ENCODE measurements at places on chromosomes 11 and 22. TPM values are rescaled to one million over a fixed set of nuclear protein-coding genes. Genes with fewer than 3 reads are reported as not detected.
A peak's percentile ranks its signal among the peaks of the same experiment; 100 is the strongest.

The SLC22A12 gene
- total RNA-seq, result not detected

DNA sequence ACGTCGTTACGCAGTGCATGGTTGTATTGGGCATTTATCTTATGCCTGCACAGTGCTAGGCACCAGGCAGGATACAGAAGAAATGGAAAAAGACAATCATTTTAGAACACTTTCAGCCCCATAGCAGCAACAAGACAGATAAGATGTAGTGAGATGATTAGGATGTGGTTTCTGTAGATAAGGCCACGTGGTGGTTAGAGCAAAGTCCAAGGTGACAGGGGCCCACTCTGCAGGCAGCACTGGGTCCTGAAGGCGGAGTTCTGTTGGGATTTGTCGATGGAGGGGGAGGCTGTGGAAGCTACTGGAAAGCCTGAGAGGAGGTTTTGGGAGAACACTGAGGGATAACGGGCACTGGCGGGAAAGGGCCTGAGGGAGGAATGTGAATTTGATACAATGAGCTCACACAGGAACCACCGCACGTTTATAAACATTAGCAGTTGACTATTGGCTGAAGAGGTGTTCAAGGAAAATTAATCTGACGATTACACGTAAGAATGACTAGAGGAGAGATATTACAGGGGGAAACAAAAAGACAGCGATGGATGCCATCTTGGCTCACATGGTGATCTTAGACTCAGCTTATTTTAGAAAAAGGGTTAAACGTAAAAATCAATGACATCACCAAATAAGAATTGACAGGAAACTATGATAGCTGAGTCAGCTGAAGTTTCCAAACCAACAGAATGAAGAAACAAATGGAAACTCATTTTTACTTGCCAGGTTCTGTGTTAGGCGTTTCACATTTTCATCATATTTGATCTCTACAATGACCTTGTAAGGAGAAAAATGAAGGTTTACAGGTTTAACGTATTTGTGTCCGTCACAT, 551.0 kb downstream of the OPCML start:
- DNase-seq, result no peak

DNA sequence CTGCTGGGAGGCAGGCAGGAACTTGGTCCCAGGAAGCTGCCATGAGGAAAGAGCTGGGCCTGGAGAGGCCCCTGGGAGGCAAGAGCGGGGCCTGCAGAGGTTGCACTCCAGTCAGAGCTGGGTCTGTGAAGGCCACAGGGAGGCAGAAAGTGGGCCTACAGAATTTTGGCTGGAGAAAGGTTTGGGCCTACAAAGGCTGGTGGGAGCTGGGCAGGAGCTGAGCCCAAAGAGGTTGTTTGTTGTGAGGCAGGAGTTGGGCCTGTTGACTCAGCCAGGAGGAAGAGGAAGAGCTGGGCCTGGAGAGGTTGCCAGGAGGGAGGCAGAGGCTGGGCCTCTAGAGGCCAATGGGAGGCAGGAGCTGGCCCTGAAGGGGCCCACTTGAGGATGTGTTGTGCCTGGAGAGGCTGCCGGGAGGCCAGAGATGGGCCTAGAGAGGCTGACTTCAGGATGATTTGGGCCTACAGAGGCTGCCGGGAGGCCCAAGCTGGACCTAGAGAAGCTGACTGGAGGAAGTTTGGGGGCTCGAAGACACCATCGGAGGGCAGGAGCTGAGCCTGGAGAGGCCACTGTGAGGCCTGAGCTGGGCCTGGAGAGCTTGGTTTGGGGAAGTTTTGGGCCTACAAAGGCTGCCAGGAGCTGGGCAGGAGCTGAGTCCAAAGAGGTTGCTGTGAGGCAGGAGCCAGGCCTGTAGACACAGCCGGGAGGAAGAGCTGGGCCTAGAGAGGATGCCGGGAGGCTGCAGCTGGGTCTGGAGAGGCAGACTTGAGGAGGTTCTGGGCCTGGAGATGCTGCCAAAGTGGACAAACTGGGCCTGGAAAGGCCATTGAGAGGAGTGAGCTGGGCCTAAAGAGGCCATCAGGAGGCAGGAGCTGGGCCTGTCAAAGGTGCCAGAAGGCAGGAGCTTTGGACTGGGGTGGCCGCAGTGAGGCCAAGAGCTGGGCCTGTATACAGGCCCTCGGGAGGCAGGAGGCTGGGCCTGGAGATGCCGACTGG, 40.7 kb downstream of the OR4C45 start:
- DNase-seq, result no peak

DNA sequence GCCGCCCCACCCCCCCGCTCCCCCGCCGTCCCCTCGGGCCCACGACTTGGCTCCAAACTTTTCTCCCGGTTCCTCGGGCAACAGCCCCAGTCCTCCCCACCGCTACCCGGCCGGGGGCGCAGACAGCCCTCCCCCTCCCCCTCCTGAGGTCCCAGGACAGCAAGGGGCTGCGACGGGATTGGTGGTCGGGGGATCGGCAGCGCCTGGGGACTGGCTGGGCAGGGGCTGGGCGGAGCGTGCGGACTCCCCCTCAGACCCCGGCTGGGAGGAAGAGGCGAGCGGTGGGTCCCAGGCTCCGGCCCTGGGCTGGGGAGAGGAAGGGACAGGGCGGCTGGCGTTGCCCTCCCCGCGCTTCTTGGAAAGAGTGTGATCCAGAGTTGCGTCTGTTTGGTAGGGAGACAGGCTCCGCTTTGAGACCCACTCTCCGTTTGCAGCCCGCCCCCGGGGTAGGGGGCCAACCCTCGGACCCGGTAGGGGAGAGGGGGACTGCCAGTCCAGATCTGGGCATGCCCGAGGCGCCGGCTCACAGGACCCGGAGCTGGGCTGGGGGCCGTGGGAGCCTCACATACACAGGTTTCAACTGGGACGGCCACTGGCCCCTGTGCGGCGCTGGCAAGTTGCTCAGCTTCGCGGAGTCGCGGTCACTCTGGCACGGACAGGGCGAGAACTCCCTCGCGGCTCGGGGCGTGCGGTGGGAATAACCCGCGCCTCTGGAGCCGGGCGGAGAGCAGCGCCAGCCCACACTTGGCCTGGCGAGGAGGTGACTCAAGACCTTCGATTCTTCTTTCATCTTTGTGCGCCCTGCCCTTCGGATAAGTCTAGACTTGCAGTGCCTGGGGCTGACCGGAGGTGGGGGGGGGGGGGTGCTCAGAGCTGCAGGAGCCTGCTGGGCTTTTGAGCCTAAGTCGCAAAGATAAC, 999 bp downstream of the TSKU start:
- DNase-seq, result peak; percentile 84

DNA sequence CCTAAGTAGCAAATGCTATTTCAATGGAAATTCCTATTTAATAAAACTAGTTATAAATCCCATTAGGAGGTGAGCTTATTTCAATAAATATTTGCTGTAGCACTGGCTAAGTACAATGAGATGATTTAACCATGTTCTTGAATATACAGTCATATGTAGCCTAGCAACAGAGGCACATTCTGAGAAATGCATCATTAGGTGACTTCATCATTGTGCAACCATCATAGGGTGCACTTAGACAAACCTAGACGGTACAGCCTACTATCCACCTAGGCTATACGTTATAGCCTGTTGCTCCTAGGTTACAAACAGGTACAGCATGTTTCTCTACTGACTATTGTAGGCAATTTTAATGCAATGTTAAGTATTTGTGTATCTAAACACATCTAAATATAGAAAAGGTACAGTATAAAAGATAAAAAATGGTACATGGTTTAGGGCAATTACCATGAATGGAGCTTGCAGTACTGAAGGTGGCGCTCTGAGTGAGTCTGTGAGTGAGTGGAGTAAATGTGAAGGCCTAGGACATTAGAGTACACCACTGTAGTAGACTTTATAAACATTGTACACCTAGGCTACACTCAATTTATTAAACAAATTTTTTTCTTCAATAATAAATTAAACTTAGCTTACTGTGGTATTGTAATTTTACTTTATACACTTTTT, 350.1 kb downstream of the CASP12 start:
- no peak for DNase-seq

GRCh38 chr22:22196018-22196533, 48.5 kb upstream of the VPREB1 start:
- no peak for DNase-seq

DNA sequence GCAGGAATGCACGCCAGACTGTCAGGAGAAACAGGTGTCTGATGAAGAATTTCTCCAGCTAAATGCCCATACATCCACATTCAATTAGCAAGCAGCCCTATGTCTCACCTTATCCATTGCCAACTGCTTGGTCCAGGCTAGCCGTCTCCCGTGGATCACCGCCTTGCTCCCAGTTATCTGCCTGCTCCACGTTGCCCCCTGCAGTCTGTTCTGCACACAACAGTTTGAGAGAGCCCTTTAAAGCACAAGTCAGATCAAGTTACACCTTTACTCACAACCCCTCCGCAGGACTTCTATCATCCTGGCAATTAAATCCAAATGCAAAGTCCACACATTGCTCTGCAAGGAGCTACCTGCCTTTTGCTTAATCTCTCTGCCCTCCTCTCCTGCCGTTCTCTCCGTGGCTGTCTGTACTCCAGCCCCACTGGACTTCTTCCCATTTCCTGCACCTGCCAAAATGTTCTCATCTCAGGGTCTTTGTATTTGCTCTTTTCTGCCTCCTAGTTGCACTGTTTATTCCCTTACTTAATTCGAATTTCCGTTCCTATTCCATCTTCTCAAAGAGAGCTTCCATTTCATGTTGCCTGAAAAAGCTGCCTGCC, 185.3 kb upstream of the LARGE1 start:
- DNase-seq, result no peak

Measured in endothelial cell of umbilical vein (primary cell).